ENCODE measurements at places on chromosomes 5 and 9.

GRCh38 chr9:16243798-16244197 lies 626.7 kb downstream of the BNC2 start:
- DNase-seq: no peak

DNA sequence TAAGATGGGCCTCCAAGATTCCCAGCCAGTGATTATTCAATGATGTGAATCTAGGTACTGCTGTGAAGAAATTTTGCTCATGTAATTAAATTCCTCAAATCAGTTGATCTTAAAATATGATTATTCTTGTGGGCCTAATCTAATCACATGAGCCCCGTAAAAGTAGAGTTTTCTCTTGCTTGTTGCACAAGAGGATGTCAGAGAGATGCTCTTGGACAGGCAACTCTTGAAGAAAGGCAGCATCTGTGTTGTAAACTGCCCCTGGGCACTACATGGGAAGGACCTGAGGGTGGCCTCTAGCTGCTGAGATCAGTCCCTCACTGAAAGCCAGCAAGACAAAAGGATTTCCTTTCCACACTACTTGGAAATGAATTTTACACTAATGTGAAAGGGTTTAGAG lies 132.9 kb downstream of the TRPM3 start:
- no peak for DNase-seq

DNA sequence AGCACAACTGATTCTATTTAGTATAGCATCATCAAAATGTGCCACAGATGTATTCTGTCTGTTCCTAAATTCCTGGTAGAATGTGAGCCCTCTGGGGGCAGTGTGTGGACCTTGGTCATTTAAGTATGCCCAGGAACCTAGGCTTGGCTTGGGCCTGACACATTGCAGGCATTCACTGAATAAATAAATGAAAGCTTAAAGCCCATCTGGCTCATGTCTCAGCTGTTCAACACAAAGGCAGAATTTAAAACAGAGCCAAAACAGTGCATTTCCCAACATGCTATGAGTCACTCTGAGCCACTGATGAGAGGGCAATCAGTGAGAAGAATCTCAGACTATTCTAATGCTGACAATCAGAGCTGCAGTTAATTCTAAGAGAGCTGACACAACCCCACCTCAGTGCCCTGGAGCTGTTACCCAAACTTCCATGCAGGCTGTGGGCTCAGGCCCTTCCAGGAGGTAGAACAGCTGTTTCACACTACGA lies 8.1 kb downstream of the FAM193B start:
- DNase-seq: no peak

- DNase-seq: peak; percentile 60
Measured at GRCh38 chr5:149732324-149733128, 2.4 kb downstream of the PPARGC1B start.

GRCh38 chr5:174572591-174572990 lies 151.8 kb upstream of the MSX2 start:
- no peak for DNase-seq

GRCh38 chr5:134570365-134570758 lies 44.9 kb downstream of the JADE2 start:
- no peak for DNase-seq

- peak; percentile 24 for DNase-seq
Measured at GRCh38 chr5:73796164-73797131, 170.5 kb downstream of the ARHGEF28 start.

DNA sequence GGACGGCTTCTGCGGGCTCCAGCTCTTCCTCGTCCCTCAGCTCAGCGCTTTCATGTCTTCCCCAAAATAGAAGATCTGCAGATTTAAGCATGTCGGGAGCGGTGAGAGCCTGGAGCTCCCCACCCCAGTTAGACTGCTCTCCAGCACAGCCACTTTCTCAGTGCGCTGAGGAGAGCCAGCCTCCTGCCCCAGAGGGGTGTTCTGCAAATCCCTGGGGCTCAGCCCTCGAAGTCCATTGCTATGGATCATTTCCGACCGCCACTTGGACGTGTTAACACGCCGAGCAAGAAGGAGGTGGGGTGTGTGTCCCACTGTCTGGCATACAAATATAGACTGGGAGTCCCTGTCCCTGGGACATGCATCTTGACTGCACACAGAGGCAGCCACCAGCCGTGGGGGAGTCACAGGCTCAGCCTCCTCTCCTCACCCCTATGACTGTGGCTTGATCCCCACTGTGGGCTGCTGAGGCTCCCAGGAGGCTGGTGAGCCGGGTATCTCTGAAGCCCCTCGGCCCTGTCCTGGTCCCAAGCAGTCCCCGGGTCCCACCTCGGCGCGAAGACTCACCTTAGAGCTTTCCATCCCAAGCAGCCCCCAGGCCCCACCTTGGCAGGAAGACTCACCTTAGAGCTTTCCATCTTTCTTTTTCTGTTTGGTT lies 30.0 kb upstream of the RNF130 start:
- DNase-seq: no peak

Data from femur (tissue), 1 donor.